ENCODE measurements at places on chromosomes 5 and 9.

- no peak for DNase-seq
Observed at GRCh38 chr5:149221326-149221725, 50.3 kb upstream of the AFAP1L1 start.

DNA sequence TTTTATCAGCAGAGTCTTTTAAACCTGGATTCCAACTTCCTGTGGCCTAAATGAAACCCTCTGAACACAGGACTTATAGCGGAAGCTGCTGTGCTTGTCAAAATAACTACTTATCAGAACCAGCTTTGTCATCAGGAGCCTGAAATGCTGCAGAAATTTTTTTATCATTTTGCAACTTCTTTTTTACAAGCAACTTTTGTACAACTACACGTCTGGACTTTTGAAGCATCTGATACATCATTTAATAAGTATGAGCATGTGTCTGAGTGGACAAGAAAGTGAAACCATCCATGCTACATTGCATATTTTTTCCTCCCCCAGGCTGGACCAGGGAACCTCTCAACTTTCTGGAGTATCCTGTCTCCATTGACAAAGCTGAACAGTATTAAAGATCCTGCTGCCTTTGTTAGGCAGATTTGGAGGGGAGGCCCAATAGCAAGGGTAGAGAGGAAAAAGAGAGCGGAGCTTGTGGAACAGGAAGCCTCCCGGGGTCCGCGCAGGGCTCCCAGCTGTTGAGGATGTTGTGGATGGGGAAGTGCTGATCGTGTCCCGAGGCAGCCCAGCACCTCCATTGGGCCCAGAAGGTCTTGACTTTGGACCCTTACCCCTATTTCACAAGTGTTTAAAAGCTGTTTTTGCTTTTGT lies 196.6 kb downstream of the MSX2 start:
- DNase-seq = no peak

GRCh38 chr5:56440871-56441740 lies 208.0 kb upstream of the ANKRD55 start:
- peak; percentile 81 for DNase-seq

GRCh38 chr5:141250576-141250975 lies 5.4 kb downstream of the PCDHB15 start:
- no peak for DNase-seq

DNA sequence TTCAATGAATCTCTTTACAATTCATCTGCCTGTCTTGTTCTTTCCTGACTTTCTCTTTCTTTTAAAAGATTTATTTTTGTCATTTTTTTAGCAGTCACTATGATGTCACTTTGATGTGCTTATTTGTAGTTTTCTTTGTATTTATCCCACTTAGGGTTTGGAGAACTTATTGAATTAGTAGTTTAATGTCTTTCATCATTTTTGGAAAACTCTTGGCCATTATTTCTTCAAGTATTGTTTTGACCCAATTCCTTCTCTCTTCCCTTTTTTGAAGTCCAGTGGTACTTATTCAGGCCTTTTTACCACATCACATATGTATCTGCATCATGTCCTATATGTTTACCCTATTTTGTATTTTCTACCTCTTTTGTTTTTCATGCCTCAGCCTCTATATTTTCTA lies 48.9 kb upstream of the CCDC112 start:
- no peak for DNase-seq

- DNase-seq = no peak
Observed at GRCh38 chr9:13621872-13622564, 342.5 kb upstream of the MPDZ start.

All from NCI-H460 (cell line).